ENCODE measurements at places on chromosomes 7 and 10. TPM values are rescaled to one million over a fixed set of nuclear protein-coding genes. Genes with fewer than 3 reads are reported as not detected.

PDE6C gene
- 1.8 TPM for polyA plus RNA-seq

DNA sequence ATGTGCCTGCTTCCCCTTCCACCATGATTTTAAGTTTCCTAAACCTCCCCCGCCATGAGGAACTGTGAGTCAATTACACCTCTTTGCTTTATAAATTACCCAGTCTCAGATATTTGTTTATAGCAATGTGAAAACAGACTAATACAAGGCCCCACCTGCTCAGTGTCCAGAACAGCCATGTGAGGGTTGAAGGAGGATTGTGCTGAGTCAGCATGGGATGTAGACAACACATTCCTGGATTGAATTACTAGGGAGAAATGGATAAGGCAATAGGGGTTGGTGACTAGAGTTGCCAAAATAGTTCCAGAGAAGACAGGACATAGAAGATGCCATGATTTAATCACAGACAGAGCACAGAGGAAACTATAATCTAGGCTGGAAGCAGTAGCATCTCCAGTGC, 270.3 kb downstream of the GFRA1 start:
- DNase-seq: no peak

DNA sequence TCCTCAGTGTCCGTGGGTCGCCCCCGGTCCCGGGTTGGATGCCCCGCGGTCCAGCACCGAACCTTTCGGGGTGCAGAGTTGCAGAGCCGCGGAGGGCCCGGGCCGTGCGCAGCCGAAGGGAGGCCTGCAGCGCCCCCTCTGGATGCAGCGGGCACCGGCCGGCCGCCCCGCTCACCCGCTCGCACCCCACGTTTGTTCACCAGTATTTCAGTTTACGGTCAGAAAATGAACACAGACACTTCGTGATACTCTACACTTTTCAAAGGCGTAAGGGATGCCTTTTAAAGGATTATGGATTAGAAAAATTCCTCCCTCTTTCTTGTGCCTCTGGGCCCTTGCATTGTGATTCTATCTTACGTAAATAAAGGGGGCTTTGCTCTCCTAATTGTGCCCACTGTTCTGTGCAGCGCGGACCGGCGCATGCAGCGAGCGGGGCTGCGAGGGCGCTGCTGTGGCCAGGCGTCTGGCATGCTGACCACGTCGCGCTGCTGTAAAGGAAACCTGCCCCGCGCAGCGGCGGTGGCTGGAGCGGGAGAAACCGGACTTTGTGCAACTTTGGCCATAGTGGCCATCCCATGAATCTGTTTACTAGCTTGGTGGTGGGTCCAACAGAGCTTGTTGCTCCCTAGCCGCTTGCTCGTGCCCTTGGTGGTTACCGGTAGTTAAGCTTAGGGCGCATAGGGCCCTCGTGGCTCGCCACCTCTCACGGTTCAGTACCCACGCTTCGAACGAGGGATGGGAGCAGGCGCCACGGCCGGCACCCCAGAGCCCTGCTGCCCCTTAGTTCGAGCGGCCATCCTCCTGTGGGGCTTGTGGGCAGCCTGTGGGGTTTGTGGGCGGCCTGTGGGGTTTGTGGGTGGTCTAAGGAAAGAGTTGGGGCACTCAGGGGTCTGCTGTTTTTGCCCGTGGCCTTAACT, 739 bp upstream of the MEST start:
- DNase-seq: no peak

DNA sequence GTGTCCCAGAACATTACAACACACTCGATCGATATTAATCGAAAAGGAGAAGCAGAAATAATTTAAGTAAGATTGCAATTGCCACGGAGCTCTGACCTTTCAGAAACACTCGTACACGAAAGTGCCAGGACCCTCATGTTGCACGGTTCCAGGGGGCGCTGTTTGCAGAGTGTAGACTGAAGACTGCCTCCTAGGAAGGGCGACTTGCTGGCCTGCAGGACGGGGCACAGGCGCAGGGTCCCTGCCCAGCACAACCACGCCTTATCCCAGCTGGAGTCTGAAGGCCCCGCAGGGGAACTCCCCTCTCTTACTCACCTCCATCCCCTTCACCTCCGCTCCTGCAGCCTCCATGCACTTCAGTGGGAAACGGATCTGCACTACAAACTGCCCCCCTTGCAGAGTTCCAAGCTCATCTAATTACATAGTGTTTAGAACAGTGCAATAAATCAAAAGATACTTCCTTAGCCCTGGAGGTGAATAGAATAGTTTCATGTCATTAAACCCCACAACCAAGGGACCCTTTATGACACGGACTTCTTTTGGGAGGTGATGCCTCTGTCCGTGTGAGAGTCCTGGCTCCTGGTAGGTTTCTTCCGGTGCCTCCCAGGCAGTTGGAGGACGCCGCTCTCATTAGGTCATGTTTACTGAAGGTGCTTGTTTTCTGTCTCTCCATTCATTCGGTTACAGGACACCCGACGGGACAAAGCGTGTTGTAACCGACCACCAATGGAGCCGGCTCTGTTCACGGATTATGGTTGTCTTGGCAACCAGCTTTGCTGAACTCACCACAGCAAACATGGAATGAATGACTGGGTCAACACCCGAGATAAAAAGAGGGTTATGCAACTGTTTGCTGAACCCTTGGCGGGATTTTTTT, 262.2 kb downstream of the BAMBI start:
- peak; percentile 95 for DNase-seq

CFAP46 gene
- 3.9 TPM for polyA plus RNA-seq

- no peak for DNase-seq
Observed at GRCh38 chr10:49290131-49290530, 8.8 kb upstream of the C10orf71 start.

GPRIN2 gene
- polyA plus RNA-seq: 8.6 TPM

GRCh38 chr10:91242940-91243339, 22.5 kb downstream of the PCGF5 start:
- no peak for DNase-seq

GRCh38 chr7:514651-515598, 4.7 kb downstream of the PDGFA start:
- no peak for DNase-seq

Measured in left lung (tissue), 14 donors.